ENCODE measurements at places on chromosomes 4 and X.

DNA sequence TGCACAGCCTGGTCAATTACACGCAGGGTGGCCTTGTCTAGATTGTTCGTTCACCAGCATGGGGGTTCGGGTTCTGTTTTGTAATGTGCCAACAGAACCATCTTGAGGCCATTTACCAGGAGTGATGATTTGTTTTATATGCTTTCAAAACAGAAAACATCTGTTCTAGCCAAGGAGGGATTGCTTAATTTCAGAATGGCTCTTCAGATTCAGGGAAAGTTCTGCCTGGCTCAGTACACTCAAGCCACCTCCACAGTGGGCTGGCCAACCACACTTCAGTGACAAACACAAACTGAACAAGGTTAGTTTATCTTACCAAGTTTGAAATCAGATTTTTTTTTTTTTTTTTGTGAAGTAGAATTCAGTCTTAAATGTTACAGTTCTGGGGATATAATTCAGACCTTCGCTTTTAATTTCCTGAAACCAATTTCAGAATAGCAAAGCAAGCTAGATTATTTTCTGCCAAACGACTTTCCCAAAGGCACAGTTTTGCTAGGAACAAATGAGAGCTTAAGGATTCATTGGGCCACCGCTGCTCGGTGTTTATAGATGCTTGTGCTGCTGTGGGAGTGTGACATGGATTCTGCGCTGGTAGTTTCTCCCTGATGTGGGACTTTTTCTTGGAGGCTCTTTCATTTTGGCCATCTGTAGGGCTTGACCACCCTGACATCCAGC is 23.4 kb downstream of the SMS start:
- peak; percentile 34 for DNase-seq

- no peak for DNase-seq
Measured at GRCh38 chrX:40700640-40701342, 34.6 kb downstream of the MED14 start.

- DNase-seq = peak; percentile 68
Measured at GRCh38 chr4:147160908-147161513, 215.3 kb upstream of the TTC29 start.

GRCh38 chrX:47748576-47748975 is 88.1 kb upstream of the ZNF81 start:
- peak; percentile 11 for DNase-seq

DNA sequence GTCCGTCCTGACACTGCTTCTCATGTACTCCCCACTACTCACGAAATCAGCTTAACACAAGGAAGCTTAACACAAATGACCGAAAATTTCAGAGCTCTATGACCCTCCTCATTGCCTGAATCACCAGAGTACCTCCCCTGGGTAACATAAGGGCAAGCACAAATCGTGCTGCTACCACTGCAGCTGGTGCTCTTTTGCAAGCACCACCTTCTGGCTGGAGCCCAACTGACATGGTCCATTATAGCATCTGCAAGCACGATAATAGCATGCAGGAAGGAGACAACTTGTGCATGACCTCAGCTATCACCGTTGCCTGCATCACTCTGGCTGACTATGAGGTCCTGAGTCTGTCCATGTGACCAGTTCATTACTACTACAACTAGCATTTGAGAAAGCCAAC is 308.0 kb downstream of the TEX13C start:
- DNase-seq = no peak

All from fibroblast of skin of scalp (primary cell).